ENCODE measurements at places on chromosomes 11 and 22. TPM values are rescaled to one million over a fixed set of nuclear protein-coding genes. Genes with fewer than 3 reads are reported as not detected.

The KLHDC7B gene
- polyA plus RNA-seq: 0.28 TPM

The TEX12 gene
- polyA plus RNA-seq: 0.13 TPM

GRCh38 chr11:16242806-16243205 lies 113.5 kb downstream of the SOX6 start:
- DNase-seq: no peak
- no peak overlapping the region for H3K4me3 ChIP-seq
- no peaks in the 10 kb centered on the region for H3K36me3 ChIP-seq

DNA sequence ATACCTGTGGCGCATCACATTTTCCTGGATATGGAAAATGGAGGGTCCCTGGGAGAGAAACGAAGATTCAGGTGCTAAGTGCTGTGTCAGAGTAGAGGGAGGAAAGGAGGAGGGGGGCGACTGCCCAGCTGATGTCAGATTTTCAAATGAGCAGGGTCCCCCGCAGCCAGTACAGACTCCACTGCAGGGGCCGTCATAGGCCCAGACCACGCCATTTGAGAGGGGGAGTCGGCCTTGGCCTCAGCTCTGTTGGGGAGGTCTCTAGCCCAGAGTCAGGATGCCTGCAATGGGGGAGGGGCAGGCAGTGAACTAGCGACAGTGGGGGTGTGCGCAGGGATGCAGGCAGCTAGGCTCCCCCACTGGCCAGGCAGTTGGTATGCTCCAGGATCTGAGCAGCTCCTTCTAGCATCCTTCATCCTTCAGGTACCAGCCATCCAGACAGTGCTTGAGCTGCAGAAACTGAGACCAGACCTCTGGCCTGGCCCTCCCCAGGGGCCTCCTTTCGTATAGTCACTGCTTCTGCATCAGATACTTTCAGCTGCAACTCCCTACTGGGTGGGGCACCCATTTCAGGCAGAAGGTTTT lies at the start of the genes BSCL2 and GNG3:
BSCL2 (minus strand) TSS at position 148 of the 585 bp plus-strand sequence. CDS start 229 bp downstream, outside the sequence.
GNG3 (plus strand) TSS at position 400 of the 585 bp plus-strand sequence. CDS start 620 bp downstream, outside the sequence.
- DNase-seq: no peak
- H3K4me3 ChIP-seq: peak within 1 kb of the TSS; percentile 44
- peaks cover 6% of the 10 kb centered on the region for H3K4me1 ChIP-seq
- H3K27me3 ChIP-seq: no peaks in the 10 kb centered on the region
- peaks cover 46% of the 10 kb centered on the region for H3K36me3 ChIP-seq

- H3K27me3 ChIP-seq: no peaks in the 10 kb centered on the region
- H3K4me3 ChIP-seq: no peak overlapping the region
- H3K36me3 ChIP-seq: no peaks in the 10 kb centered on the region
- DNase-seq: no peak
- no peak overlapping the region for H3K27ac ChIP-seq
- no peaks in the 10 kb centered on the region for H3K4me1 ChIP-seq
Observed at GRCh38 chr11:127939000-127939399, 648.4 kb downstream of the ETS1 start.

DNA sequence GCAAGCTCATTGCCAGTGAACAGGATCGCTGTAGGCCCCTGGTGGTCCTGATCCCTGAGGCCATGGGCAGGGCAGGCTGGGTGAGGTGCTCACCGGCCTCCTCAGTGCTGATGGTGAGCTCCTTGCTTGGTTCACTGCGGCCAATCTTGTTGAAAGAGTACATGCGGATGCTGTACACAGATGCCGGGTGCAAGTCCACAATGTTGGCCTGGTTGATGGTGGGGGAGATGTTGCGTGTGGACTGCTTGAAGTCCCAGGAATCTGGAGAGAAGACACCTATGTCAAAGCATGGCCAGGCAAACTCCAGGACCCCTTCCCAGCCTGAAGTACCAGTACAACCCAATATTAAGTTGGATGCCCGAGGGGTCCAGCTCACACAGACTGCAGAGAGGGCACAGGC lies 144.1 kb downstream of the CEP164 start:
- no peak for DNase-seq
- no peaks in the 10 kb centered on the region for H3K36me3 ChIP-seq
- no peak overlapping the region for H3K27ac ChIP-seq
- H3K4me1 ChIP-seq: no peaks in the 10 kb centered on the region
- H3K4me3 ChIP-seq: no peak overlapping the region

GRCh38 chr22:39434721-39435120 lies 22.1 kb upstream of the MGAT3 start:
- H3K36me3 ChIP-seq: peaks cover 57% of the 10 kb centered on the region
- H3K4me1 ChIP-seq: peaks cover 13% of the 10 kb centered on the region
- no peak overlapping the region for H3K4me3 ChIP-seq
- DNase-seq: no peak

All from small intestine (tissue), 16 donors.